ENCODE measurements at places on chromosomes 1 and 21. TPM values are rescaled to one million over a fixed set of nuclear protein-coding genes. Genes with fewer than 3 reads are reported as not detected.

Gene LMOD1
- total RNA-seq, result 0.31 TPM

Gene TM2D1
- 20.3 TPM for total RNA-seq

Gene CFHR4
- total RNA-seq, result not detected

Gene TMEM200B
- total RNA-seq, result 12.6 TPM

Gene TFF2
- total RNA-seq, result not detected

Gene CATSPERE
- 0.31 TPM for total RNA-seq

Gene CNIH3
- 4.2 TPM for total RNA-seq

Gene VPS45
- total RNA-seq, result 31.8 TPM

DNA sequence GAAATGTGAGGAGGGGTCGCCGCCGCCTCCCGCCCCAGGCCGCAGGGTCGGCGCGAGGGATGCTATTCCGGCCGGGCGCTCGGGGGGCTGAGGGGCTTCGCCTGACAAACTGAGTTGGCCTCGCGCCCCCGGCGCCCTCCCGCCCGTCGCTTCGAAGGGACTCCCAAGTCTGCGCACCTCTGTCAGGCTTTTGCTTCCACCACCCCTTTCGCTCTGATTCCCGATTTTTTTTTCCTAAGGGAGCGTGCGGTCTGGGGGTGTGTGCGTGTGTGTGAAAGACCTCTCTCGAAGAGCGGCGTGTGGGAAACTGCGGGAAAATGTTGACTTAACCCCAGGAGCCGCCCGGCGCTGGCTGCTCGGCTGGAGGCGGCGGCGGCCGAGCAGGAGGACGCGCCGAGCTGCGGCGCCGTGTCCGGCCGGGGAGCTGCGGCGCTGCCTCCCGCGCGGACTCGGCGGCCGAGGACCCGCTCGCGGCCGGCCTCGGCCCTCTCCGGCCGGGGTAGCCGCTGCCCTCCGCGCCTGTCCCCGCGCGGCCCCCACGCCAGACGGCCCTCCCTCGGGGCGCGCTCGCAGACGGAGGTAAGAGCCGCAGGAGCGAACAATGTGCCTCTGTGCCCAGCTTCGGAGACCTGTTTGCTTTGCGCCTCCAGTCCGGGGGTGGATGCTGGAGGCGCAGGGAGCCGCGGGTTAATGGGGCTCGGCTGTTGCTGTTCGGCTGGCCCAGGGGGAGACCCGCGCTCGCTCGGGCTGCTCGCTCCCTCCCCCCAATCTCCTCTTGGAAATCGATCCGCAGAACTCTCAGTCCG lies 1.1 kb downstream of the ADGRL2 start:
- H3K36me3 ChIP-seq, result no peaks in the 10 kb centered on the region
- peak; percentile 38 for DNase-seq
- H3K4me1 ChIP-seq, result no peaks in the 10 kb centered on the region
- peak overlapping the region; percentile 100 for H3K4me3 ChIP-seq
- no peaks in the 10 kb centered on the region for H3K27me3 ChIP-seq
- H3K27ac ChIP-seq, result no peak overlapping the region

DNA sequence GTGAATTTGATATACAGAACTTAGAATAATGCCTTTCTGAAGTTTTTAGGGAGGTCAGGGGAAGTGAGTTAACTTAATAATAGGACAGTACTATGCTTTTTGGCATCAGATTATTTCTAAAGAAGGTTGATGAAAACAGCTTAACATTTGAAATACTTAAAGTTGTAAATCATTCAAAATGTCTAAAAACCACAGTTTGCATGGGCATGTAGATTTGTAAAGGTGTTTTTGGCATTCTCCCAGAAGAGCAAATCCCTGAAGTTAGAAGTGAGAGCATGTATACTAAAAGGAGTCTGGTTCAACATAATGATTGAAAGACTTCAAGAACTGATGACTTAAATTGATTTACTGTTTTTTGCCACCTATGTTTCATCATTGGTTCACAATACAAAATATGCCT lies 6.7 kb downstream of the DR1 start:
- no peak overlapping the region for H3K4me3 ChIP-seq
- no peaks in the 10 kb centered on the region for H3K27me3 ChIP-seq
- DNase-seq, result no peak

DNA sequence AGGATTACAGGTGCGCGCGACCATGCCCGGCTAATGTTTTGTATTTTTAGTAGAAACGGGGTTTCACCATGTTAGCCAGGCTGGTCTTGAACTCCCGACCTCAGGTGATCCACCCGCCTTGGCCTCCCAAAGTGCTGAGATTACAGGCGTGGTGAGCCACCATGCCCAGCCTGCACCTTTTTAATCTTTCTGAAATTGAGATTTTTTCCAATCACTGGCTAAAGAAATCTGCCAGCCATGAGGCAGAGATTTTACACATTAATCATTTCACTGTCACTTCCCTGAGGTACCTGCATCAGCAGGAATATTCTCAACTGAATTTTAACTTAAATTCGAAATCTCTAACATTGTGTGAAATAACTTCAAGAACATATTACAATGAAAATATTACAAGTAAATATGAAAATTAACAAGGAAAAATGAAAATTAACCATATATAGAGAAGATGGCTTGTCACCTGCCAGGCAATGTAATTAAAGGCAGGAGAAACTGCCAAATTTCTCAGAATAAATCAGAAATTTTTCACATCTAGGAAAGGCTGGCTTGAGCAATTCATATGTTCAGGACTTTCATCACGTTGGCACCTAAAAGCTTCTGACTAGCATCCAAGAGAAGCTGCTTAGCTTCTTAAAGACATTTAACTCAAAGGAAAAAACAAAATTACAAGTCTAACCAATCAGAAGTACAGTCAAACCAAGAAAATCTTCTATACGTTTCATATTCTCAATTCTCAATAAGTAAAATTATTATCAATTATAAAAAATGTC lies 5.9 kb downstream of the ANKRD13C start:
- no peaks in the 10 kb centered on the region for H3K27me3 ChIP-seq
- H3K36me3 ChIP-seq, result no peaks in the 10 kb centered on the region
- H3K4me1 ChIP-seq, result no peaks in the 10 kb centered on the region
- DNase-seq, result no peak

DNA sequence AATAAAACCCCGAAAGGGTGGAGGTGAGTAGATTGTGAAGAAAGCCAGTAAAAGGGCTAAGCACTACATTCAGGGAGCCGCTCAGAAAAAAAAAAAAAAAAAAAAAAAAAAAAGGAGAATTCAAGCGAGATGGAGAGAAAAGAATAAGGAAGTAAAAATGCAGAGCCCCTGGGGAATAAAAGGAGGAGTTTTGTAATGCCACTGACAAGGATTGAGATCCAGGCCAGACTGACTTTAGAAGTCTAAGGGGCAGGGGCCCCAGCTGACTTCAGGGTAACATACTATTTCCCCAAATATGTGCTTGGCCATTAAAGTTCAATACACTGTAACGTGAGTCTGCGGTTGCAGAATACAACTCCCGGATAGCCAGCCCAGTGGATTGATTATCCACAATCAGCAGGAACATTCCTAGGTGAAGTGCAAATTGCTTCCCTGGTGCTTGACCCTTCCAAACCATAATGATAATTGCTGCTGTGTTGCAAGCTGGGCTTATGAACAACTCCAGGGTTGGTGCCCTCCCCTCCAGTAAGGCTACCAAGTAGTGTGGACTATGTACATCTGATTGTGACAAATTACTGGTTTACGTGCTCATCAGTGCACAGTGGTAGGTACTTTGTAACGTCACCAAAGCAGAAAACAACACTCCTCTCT lies 30.7 kb upstream of the RRP15 start:
- no peaks in the 10 kb centered on the region for H3K4me1 ChIP-seq
- H3K27me3 ChIP-seq, result no peaks in the 10 kb centered on the region
- DNase-seq, result no peak

DNA sequence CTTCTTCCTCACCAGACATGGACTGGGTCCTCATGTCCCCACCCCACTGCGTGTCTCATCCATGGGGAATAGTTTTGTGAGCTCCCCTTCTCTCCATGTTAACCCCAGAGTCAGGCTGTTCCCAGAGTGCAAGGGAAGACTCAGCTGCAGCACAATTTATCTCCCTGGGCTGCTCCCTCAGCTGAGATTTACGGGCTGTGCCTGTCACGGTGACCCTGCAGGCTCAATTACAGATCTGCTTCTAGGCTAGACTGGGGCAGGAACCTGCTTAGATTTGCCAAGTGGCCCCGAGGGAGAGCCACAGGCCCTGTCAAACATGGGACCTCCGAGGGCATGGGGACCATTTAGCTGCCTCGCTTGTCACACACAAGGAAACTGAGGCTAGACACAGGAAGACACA lies 37.8 kb downstream of the CDCP2 start:
- no peaks in the 10 kb centered on the region for H3K4me1 ChIP-seq
- H3K4me3 ChIP-seq, result no peak overlapping the region

DNA sequence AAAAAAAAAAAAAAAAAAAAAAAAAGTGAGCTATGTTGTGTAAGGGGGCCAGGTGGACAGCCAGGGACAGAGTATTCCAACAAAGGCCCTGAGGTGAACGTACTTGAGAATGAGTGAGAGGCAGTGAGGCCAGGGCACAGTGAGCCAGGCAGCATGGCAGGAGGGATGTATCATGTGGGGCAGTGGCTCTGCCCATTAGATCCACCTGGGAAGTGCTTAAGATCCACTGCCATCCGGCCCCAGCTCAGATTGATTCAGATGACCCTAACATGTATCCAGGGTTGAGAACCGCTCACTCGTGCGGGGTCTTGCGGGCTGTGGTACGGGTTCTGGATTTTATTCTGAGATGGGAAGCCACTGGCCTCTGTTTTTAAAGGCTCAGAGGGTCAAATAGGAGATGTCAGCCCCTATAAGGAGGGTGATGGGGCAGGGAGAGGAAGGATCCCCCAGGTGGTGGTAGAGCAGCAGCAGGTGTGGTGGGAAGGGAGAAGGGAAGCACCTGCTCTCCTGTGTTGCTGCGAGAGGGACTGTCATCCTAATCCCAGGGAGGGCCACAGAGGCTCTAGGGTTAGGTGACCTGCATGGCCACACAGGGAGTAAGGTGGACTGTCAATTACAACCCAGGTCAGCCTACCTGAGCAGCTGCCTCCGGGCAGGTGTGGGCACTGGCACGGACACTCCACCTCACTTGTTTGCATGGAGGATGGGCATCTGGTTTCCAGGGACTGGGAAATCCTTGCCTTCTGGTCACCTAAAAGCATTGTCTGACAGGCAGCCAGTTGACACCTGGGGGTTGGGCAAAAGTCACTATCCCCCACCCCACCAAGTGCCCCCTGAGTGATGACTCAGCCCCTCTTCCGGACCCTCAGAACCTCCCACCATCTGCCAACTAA lies 31.6 kb downstream of the CDK18 start:
- H3K4me1 ChIP-seq, result no peaks in the 10 kb centered on the region
- no peak overlapping the region for H3K27ac ChIP-seq
- peaks cover 8% of the 10 kb centered on the region for H3K36me3 ChIP-seq
- H3K4me3 ChIP-seq, result no peak overlapping the region

DNA sequence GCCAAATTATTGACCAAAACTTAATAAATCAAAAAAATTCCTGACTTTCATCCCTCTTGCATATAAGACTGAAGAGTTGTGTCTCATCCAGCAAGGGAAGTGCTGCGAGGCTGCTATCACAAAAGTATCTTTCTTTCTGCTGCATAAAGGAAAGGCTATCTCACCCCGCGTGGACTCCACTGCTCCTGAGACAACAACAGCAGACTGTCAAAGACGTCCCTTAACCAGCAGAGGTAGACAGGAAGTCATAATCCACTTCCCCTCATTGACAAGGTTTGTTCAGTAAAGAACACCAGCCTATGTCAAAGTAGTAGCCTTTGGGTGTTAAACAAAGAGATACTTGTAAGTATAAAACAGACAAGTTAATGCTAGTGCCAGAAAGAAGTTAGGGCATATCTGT lies 29.4 kb downstream of the VPS26C start:
- no peak overlapping the region for H3K27ac ChIP-seq
- no peaks in the 10 kb centered on the region for H3K27me3 ChIP-seq
- no peaks in the 10 kb centered on the region for H3K4me1 ChIP-seq
- peaks cover 43% of the 10 kb centered on the region for H3K36me3 ChIP-seq
- no peak for DNase-seq
- H3K4me3 ChIP-seq, result no peak overlapping the region

- DNase-seq, result peak; percentile 63
- H3K4me1 ChIP-seq, result no peaks in the 10 kb centered on the region
- no peaks in the 10 kb centered on the region for H3K27me3 ChIP-seq
- H3K27ac ChIP-seq, result no peak overlapping the region
Measured at GRCh38 chr1:151710187-151710840, 6.3 kb downstream of the CELF3 start.

DNA sequence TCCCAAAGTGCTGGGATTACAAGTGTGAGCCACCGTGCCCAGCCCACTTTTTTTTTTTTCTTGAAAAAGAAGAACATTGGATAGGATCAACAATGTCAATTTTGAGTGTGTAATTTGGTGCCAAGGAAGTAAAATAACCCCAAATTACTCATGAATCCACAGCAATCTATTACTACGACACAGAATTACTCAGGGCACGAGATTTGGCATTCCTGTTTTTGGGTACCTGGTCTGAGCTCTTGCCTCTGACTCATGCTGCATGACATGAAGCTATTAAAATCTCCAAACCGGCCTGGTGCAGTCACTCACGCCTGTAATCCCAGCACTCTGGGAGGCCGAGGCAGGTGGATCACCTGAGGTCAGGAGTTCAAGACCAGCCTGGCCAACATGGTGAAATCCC lies 10.4 kb downstream of the RNF19B start:
- H3K4me1 ChIP-seq, result no peaks in the 10 kb centered on the region
- no peaks in the 10 kb centered on the region for H3K27me3 ChIP-seq
- no peak overlapping the region for H3K4me3 ChIP-seq

DNA sequence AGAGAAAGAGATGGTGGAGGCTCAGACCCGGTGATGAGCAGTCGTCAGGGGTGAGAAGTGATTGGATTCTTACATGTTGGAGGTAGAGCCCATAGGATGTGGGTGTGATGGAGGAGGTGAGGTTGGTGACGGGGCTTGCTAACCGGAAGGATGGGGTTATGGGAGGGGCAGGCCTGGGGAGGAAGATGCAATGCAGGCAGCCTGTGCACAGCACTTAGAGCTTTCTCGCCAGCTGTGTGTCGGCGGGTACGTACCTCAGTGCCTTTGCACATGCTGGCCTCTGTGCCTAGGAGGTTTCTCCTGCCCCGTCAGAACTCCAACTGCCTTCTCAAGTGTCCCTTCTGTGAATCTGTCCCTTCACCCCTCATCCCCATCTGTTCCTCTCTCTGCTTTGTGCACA lies 2.9 kb upstream of the BSND start:
- peaks cover 15% of the 10 kb centered on the region for H3K27me3 ChIP-seq
- no peak overlapping the region for H3K27ac ChIP-seq
- H3K4me3 ChIP-seq, result peak overlapping the region; percentile 79
- peaks cover 14% of the 10 kb centered on the region for H3K4me1 ChIP-seq
- no peaks in the 10 kb centered on the region for H3K36me3 ChIP-seq

GRCh38 chr1:87683196-87683956 lies 354.7 kb downstream of the LMO4 start:
- no peak overlapping the region for H3K4me3 ChIP-seq
- H3K36me3 ChIP-seq, result no peaks in the 10 kb centered on the region
- no peak for DNase-seq

GRCh38 chr1:168567007-168567406 lies 9.4 kb upstream of the XCL1 start:
- peaks cover 6% of the 10 kb centered on the region for H3K4me1 ChIP-seq
- no peaks in the 10 kb centered on the region for H3K27me3 ChIP-seq
- no peak overlapping the region for H3K27ac ChIP-seq
- peaks cover 1% of the 10 kb centered on the region for H3K36me3 ChIP-seq
- no peak overlapping the region for H3K4me3 ChIP-seq
- DNase-seq, result no peak

- H3K36me3 ChIP-seq, result peaks cover 6% of the 10 kb centered on the region
- no peak overlapping the region for H3K27ac ChIP-seq
- H3K27me3 ChIP-seq, result no peaks in the 10 kb centered on the region
- DNase-seq, result no peak
- no peaks in the 10 kb centered on the region for H3K4me1 ChIP-seq
- no peak overlapping the region for H3K4me3 ChIP-seq
Measured at GRCh38 chr1:40281853-40282252, 23.8 kb downstream of the ZMPSTE24 start.
